ENCODE measurements at places on chromosomes 7 and 10.

DNA sequence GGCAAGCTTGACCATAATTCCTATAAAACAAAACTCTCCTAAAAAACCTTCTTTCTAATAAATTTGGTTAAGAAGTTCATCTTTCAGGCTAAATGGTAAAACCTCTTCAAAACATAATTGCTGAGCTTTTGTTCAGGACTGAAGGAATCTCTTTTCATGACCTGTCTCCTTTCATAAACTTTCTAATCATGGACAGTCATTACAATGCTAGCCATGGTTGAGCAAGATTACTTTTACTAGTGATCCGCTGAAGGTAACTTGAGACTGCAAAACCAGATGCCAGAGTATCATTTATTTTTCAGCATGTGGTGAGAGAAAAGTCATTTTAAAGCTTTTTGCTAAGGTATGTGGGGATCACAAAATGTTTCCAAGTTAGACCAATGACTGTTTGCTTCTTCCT lies 186.4 kb upstream of the RHOBTB1 start:
- H3K4me1 ChIP-seq: no peaks in the 10 kb centered on the region
- H3K4me3 ChIP-seq: no peak overlapping the region
- no peaks in the 10 kb centered on the region for H3K36me3 ChIP-seq
- no peaks in the 10 kb centered on the region for H3K27me3 ChIP-seq

DNA sequence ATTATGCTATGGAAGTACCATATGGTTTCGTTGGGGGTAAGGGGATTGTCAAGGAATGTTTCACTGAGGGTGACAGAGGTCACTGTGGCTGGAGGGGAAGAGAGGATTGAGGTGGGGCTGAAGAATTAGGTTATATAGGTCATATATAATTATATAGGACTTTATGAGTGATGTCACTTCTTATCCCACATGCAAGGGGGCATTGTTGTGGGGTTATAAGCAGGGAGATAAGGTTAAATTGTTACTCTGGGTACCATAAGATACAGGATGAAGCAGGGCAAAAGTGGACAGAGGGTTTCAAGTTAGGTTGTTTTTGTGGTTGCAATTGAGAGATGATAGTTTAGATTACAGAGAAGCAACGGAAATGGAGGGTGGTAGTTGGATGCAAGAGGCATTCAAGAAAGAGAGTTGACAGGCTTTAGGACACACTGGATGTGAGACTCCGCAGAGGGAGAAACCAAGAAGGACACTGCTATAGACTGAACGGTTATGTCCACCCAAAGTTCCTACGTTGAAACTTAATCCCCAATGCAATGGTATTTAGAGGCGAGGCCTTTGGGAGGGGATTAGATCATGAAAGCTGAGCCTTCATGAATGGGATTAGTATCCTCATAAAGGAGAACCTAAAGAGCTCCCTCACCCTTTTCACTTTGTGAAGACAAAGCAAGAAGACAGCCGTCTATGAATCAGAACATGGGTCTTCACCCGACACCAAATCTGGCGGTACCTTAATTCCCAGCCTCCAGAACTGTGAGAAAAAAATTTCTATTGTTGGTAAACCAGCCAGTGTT lies 7.0 kb upstream of the PRR15 start:
- no peak overlapping the region for H3K4me3 ChIP-seq
- peaks cover 42% of the 10 kb centered on the region for H3K27me3 ChIP-seq
- no peak for DNase-seq
- no peak overlapping the region for H3K27ac ChIP-seq
- no peaks in the 10 kb centered on the region for H3K4me1 ChIP-seq
- H3K36me3 ChIP-seq: no peaks in the 10 kb centered on the region

- H3K27ac ChIP-seq: no peak overlapping the region
- H3K4me3 ChIP-seq: no peak overlapping the region
- no peaks in the 10 kb centered on the region for H3K4me1 ChIP-seq
- DNase-seq: no peak
- H3K36me3 ChIP-seq: no peaks in the 10 kb centered on the region
- H3K27me3 ChIP-seq: no peaks in the 10 kb centered on the region
Observed at GRCh38 chr7:28108747-28109146, 71.8 kb downstream of the JAZF1 start.

GRCh38 chr10:18681366-18681765 lies 22.1 kb downstream of the ARL5B start:
- H3K4me3 ChIP-seq: no peak overlapping the region
- H3K27me3 ChIP-seq: no peaks in the 10 kb centered on the region
- H3K27ac ChIP-seq: no peak overlapping the region
- no peak for DNase-seq

- no peaks in the 10 kb centered on the region for H3K4me1 ChIP-seq
- no peak overlapping the region for H3K27ac ChIP-seq
- no peak for DNase-seq
- H3K36me3 ChIP-seq: no peaks in the 10 kb centered on the region
Observed at GRCh38 chr7:120402079-120402767, 129.2 kb downstream of the KCND2 start.

GRCh38 chr10:22644222-22644621 lies 70.2 kb downstream of the PIP4K2A start:
- peaks cover 67% of the 10 kb centered on the region for H3K4me1 ChIP-seq
- peak overlapping the region; percentile 82 for H3K27ac ChIP-seq
- peak overlapping the region; percentile 63 for H3K4me3 ChIP-seq
- DNase-seq: no peak
- peaks cover 35% of the 10 kb centered on the region for H3K36me3 ChIP-seq

DNA sequence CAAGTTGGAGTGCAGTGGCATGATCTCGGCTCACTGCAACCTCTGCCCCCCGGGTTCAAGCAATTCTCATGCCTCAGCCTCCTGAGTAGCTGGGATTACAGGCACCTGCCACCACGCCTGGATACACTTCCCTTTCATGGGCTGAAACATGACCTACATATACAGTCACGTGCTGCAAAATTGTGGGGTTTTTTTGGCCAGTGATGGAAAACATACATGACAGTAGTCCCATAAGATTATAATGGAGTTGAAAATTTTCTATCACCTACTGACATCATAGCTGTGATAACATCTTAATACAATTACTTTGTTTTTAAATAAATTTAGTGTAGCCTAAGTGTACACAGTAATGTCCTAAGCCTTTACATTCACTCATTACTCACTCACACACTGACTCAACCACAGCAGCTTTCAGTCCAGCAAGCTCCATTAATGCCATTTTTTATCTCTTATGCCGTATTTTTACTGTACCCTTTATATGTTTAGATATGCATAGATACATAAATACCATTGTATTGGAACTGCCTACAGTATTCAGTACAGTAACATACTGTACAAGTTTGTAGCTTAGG lies 79.9 kb upstream of the TMEM196 start:
- no peaks in the 10 kb centered on the region for H3K27me3 ChIP-seq
- no peaks in the 10 kb centered on the region for H3K4me1 ChIP-seq
- no peak overlapping the region for H3K4me3 ChIP-seq
- no peaks in the 10 kb centered on the region for H3K36me3 ChIP-seq
- H3K27ac ChIP-seq: no peak overlapping the region

DNA sequence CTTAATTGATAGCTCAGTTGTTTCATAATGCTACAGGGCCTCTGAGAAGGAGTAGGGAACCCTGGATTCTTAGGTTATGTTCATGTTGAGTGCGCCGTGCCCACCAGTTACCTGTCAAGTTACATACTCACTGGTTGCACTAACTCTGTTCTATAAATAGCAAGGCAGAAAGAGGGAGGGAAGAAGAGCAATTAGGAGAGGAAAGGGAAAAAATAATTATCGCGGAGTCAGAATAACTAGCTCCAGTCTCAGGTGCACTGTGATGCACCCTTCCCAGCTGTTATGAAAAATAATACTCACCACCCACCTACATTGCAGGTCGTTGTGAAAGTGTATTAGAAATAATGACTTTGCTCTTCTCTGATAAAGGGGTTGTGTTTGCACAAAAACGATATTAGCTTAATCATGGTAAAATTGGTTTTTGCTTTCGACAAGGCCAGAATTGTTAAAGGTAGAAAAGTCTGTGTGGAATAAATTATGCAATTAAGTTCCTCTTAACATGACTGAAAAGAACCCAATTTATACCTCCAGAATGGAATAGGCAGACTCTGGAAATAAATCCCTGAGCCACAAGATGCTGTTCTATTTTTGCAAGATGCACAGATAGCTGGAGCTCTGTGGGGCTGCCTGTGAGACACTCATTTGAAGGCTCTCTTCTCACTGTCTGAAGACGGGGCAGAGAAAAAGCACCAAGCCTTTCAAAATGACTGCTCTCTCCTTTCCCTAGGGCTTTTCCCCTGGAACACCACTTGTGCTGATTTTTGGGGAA lies 137.6 kb upstream of the PITRM1 start:
- H3K4me3 ChIP-seq: no peak overlapping the region
- H3K4me1 ChIP-seq: peaks cover 5% of the 10 kb centered on the region
- no peak for DNase-seq
- H3K27ac ChIP-seq: no peak overlapping the region

GRCh38 chr10:100101192-100102076 lies 19.8 kb upstream of the CPN1 start:
- DNase-seq: no peak
- no peak overlapping the region for H3K4me3 ChIP-seq
- H3K27ac ChIP-seq: no peak overlapping the region
- H3K36me3 ChIP-seq: no peaks in the 10 kb centered on the region
- H3K27me3 ChIP-seq: peaks cover 41% of the 10 kb centered on the region
- no peaks in the 10 kb centered on the region for H3K4me1 ChIP-seq

DNA sequence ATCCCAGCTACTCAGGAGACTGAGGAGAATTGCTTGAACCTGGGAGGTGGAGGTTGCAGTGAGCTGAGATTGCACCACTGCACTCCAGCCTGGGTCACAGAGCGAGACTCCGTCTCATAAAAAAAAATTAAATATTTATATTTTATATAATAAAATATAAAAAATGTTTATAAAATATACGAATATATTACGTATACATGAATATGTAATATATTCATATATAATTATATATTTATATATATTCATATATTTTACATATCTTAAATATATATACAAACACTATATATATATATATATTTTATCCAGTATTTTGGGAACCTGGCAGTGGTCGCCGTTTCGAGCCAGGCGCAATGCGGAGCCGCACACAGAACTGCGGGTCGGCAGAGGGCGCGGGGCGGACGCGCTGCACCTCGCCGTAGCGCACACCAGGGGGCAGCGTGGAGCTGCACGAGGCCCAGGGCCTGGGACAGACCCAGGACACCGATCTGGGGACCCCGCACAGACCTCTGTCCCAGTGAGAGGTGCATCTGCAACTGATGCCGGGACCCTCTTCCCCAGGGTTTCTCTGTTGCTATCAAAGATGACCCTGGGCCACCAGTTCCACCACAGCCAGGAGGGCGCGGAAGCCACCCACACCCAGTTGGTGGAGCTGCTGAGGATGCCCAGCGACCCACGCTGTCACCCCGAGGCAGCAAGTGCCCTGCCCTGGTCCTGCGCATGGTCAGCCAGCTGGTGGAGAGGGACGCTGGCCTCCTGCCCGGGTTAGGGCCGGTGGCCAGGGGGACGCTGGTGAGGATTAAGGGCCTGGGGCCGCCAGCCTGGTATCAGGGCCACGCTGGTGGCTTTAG lies 22.7 kb downstream of the AP5Z1 start:
- DNase-seq: peak; percentile 82
- no peaks in the 10 kb centered on the region for H3K27me3 ChIP-seq
- H3K4me3 ChIP-seq: no peak overlapping the region
- no peak overlapping the region for H3K27ac ChIP-seq
- peaks cover 10% of the 10 kb centered on the region for H3K4me1 ChIP-seq

DNA sequence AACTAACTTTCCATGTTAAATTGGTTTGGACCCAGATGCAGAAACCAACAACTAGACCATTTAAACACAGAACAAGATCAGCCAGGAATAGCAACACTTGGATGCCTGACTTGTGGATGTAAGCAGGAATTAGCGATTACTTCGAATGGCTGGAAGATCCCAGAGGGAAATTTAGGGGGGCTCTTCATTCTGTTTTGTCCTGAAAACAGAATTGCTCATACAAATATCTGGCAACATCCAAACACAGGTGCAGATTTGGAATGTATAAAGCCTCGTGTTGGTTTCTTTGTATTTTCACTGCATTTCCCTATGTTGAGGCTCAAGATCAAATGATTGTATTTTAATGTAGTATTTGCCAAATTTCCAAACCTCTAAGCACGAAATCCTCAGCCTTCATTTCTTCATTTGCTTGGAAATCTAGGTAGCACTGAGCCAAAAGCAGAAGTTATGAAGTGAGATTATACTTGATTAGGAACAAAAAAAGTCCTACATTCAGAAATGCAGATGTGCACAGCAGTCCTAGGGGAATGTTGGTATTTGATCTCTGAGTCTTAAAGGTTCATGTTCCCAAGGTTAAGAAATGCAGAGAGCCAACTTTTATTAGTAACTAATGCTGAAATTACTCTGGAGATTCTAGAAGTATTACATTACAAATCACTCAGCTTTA lies 248.7 kb upstream of the TCF7L2 start:
- H3K4me3 ChIP-seq: no peak overlapping the region
- H3K27me3 ChIP-seq: no peaks in the 10 kb centered on the region
- H3K27ac ChIP-seq: no peak overlapping the region
- peaks cover 2% of the 10 kb centered on the region for H3K4me1 ChIP-seq

DNA sequence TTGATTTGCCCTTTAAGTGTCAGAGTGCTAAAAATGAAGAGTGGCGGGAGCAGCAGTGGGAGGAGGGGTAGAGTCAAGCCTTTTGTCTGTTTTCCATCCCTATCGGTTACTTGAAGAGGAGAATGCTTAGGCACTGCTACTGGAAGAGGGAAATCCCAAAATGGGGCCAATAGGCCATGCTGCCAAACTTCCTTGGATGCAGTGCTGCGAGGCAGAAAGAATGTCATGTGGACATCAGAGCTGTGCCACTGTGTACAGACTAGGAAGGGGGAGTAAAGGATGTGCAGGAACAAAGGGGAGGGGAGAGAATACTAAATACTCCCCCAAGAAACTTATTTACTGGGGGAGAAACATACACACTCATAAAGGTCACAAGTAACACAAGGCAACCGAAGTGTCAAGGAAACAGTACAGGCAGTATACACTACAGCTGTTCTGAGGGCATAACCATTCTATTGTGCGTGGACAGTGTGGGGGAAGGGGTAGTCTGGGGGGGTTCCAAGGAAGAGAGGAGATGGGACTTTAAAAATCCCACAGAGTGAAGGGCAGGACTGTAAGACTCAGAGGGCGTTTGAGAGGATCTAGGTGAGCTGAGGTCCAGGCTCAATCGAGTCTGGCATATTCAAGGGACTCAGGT lies 228.7 kb upstream of the PLXNA4 start:
- no peak overlapping the region for H3K27ac ChIP-seq
- H3K4me1 ChIP-seq: no peaks in the 10 kb centered on the region
- no peak overlapping the region for H3K4me3 ChIP-seq
- peaks cover 3% of the 10 kb centered on the region for H3K36me3 ChIP-seq

- H3K4me1 ChIP-seq: peaks cover 5% of the 10 kb centered on the region
- no peak overlapping the region for H3K4me3 ChIP-seq
- H3K27me3 ChIP-seq: peaks cover 10% of the 10 kb centered on the region
- no peak overlapping the region for H3K27ac ChIP-seq
- no peak for DNase-seq
- no peaks in the 10 kb centered on the region for H3K36me3 ChIP-seq
Observed at GRCh38 chr10:59181668-59182067, 5.2 kb downstream of the PHYHIPL start.

DNA sequence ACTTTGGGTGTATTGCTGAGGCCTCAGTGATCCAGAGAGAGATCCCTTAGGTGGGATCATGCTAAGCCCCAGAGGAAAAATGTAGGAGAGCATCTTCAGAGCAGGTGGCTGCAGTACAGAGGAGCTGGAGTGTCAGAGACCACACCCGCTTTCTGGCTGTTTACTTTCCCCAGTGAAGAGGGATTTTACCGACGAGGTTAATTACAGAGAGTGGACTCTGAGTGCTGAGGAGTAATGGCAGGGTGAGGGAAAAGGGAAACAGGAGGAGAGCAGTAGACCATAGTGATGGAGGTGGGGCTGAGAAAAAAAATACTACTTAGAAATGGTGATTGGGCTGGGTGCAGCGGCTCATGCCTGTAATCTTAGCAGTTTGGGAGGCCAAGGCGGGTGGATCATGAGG lies 43.3 kb upstream of the HBP1 start:
- H3K4me3 ChIP-seq: peak overlapping the region; percentile 85
- no peaks in the 10 kb centered on the region for H3K27me3 ChIP-seq
- H3K36me3 ChIP-seq: peaks cover 10% of the 10 kb centered on the region
- H3K27ac ChIP-seq: peak overlapping the region; percentile 88
- peaks cover 17% of the 10 kb centered on the region for H3K4me1 ChIP-seq
- no peak for DNase-seq

All from activated naive CD8-positive, alpha-beta T cell treated with anti-CD3 and anti-CD28 coated beads, Interleukin-2, amount 10 ng/mL, durations not matched to agents 7 days and 5 days (primary cell).